NCI-H2081 (cell line): ENCODE measurements at places on chromosomes 3 and 15.

- DNase-seq: no peak
Observed at GRCh38 chr3:62375655-62376453, 2.5 kb upstream of the FEZF2 start.

DNA sequence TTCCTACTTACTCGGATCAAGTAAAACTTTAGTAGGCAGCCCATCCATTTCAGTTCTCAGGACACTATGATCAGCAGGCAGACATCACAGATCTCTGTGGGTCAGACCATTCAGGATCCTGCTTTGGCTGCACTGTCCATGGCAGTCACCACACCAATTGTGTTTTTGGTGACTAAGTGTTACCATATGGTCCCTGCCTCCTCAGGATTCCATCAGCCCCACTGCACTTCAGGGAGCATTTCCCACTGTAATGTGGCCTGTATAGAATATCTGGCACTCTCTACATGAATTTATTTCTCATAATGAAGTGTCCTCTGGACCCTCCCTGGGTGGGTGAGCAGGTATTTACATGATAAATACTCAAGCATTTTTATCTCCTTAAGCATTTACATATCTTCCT is 41.3 kb downstream of the ZNF445 start:
- no peak for DNase-seq

DNA sequence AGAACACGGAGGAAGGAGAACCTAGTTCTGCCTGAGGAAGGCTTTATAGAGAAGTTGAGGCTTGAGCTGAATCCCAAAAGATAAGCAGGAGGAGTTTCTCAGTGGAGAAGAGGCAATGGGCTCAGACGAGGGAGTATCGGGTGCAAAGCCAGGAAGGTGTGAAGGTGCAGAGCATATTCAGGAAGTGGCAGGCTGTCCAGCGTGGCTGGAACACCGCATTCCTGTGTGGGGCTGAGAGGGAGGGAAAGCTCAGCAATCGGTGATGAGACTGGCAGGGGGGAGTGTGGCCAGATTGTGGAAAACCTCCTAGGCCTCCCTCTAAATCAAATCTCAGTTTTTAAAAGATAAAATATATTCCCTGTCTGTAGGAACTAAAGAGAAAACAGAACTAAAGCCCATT is 63.0 kb downstream of the ARHGAP31 start:
- no peak for DNase-seq

GRCh38 chr3:175716446-175716845 is 857.3 kb downstream of the NAALADL2 start:
- no peak for DNase-seq

DNA sequence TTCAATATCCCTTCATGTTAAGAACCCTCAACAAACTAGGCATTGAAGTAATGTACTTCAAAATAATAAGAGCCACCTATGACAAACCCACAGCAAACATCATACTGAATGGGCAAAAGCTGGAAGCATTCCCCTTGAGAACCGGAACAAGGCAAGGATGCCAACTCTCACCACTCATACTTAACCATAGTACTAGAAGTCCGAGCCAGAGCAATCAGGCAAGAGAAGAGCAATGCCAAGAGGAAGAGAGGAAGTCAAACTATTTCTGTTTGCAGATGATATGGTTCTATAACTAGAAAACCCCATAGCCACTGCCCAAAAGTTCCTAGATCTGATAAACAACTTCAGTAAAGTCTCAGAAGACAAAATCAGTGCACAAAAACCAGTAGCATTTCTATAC is 161.9 kb downstream of the UBE2E2 start:
- DNase-seq: no peak

DNA sequence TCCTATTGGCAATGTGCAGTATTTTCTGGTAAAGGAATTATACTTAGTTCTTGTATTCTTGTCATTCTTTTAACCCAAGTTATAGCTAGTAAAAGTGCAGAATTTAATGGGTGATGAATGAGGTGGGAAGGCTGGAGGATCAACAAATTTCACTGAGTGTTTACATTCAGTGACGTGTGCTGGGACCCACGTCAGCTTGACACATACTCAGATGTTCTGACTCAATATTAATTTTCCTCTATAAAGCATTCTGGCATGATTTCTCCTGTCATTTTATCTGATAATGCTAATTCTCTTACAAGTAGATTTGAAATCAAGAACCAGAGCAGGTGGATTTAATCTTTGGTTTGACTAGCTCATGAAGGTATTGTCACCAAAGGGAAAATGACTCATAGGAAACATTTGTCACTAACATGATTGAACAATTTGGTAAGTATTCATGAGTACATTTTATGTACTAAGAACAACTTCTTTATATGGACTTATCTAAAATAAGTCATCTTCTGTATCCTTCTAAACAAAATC is 71.0 kb upstream of the SYNPR start:
- DNase-seq: no peak

- DNase-seq: no peak
Observed at GRCh38 chr3:128427175-128427857, 39.4 kb downstream of the DNAJB8 start.

DNA sequence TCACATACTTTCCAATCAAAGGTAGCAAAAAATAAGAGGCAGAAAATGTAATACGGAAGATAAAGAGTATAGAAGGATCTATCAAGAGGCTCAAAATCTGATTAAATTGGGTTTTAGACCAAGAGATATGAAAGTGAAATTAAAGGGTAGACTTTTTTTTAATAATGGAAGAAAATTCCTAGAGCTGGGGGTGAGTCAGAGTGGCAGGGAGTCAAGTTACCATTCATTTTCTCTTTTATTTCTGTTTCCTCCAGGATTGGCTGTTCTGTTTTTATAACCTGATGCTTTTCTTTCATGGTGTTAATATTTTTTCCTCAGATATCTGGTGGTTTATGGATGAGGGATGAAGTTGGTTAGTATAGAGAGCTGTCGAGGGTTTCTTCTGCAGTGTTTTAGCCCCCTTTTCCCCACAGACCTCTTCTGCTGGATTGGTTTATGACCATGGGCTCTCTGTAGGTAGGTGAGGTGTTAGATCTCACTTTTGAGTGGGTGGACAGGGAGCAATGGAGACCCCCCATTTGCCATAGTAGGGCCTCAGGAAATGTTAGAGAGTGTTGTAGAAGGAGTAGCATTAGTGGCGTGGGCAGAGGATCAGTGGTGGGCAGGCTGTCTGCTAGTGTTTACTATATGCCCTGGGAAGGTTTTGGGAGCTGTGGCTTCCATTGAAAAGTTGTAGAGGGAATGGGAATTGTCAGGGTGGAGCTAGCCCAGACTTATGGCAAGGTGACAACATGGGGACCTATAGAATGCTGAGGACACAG is 201.6 kb upstream of the GOLGA6L4 start:
- no peak for DNase-seq

DNA sequence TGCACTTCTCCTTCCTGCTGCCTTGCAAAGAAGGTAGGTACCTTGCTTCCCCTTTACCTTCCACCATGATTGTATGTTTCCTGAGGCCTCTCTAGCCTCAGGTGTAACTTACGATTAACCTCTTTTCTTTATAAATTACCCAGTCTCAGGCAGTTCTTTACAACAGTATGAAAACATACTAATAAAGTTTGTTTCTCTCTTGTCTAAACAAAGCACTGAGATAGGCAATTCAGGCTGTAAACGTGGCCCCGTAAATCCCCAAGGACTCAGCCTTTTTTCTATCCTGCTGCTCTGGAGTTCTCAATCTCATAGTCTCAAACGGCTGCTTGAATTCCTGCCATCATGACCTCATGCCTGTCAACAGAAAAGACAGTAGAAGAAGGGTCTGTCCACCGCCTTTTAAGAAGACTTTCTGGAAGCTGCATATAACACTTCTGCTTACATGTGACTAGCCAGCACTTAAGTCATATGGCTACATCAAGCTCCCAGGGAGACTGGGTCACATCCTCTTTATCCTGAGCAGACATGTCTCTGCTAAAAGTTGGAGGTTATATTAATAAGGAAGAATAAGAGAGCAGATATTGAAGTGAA is 257.8 kb downstream of the EBLN2 start:
- DNase-seq: no peak

DNA sequence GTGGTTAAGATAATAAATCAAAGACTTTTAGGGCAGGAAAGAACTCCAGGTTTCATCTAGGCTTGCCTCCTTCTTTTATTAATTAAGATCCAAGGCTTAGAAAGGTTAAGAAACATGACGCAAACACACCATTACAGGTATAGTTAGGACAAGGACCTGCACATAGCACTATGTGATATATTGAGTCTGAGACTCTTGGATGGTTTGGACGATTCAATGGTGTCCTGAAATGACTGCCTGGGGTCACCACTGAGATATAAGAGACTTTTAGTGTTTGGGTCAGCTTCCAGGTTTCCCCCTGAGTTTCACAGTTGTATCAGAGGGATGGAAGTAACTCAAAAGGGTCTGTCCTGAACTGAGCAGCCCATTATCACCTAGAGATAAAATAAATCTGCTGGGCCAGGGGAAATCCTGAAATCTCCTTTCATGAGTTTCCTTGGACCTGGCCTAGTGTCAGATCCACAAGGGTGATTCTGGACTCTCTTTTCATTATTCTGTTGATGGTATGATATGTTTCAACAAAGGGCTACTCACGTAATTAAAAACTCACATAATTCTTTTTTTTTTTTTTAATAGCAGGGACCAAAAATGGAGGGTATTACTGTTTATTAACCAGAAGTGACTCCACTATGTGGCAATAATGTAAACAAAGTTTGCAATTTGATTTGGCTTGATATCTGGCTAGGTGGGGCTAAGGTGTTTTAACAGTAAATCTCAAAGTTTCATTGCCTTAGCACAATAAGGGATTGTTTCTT is 55.6 kb upstream of the ADGRG7 start:
- no peak for DNase-seq

DNA sequence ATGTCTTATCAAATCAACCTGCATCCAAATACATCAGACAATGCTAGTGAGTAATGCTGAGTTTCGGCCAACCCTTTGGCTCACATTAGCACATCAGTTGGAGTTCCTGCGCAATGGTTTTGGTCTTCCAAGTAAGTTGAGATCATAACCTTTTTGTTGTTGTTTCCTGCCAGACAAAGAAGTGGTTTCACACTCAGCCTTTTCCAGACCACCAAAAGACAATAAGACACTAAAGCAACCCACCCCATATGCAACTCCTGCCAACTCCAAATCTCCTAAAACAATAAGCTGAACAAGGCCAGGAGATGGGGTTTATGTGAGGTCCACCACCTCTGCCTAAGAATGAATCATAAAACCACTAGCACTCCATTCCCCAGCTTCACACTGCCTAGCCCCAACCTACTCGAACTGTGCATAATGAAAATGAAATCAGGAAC is 177.0 kb downstream of the ERC2 start:
- no peak for DNase-seq
